ENCODE measurements at places on chromosomes 6 and 20. TPM values are rescaled to one million over a fixed set of nuclear protein-coding genes. Genes with fewer than 3 reads are reported as not detected.

DNA sequence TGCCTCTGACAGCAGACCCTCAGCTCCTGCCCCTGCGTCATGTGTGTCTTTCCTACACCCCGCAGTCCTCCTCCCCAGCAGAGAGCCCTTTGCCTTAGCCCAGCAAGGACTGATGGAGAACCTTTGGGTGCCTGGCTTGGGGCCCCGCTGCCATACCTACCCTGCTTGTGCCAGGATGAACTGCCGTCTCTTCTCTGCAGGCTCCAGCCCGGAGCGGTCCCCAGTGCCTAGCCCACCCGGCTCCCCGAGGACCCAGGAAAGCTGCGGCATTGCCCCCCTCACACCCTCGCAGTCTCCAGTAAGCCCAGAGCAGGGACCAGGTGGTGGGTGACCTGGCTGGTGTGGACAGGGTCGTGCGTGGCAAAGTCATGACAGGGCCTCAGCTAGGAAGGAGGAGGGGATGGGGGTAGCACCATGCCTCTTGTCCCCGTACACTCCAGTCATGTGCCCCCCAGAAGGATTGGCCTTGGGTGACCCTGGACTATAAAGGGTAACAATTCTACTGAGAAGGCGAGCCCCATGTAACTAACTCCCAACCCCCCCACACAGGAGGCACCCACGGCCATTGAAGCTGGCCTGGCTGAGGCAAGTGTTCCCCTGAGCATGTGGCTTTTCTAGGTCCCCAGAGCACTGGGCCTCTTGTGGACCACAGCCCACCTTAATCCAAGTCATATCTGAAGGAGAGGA lies 8.3 kb downstream of the HSPA12B start:
- no peak for DNase-seq

DNA sequence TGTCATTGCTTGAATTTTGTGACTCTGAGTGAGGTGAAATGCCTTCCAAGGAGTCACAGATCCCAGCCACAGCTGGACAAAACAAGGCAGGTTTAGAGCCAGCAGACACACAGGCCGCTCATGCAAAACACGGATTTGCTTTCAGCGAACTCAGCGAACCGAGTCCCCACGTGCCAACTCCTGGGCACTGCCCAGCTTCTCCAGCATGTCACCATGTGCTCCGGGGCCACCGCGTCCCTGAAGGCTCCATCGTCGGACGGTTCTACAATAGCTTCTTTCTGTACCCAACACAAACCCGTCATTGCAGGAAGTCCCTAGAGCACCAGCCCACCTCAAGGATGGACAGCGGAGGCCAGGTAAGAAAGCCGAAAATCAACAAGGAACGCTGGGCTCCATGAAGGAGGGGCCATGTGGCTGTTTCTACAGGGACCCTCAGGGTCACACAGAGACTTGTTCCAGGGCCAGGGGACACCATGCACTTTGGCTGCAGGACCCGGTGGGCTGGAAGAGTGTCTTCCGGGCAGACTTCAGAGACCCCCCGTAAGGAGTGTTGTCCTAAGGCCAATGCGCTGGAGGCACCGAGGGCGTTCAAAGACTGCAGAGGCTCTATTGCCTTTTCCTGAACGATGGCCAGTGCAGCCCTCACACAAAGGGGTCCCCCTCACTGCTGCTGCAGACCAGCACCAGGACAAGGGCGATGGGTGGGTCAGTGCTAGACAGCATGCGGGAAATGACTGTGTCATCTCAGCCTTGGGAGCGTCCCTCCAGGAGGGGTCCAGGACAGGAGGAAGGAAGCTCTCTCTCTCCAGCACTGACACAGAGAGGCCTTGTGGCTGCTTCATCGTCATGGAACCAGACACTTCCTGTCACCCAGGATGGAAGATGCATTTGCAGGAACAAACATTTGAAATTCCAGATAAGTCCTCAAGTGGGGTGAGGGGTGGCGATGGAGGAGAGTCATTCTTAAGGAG lies 19.8 kb downstream of the DACT2 start:
- DNase-seq: no peak

GRCh38 chr6:113591896-113592827 lies 265.0 kb upstream of the MARCKS start:
- DNase-seq: peak; percentile 1

The FRK gene
- total RNA-seq: 0.10 TPM
